Cardiac septum (tissue), 1 donor: ENCODE measurements at places on chromosomes 4 and X. TPM values are rescaled to one million over a fixed set of nuclear protein-coding genes. Genes with fewer than 3 reads are reported as not detected.

The GPC4 gene
- 3.6 TPM for total RNA-seq

GRCh38 chr4:17763931-17764330 lies 17.5 kb downstream of the FAM184B start:
- DNase-seq: no peak

The GABRG1 gene
- not detected for total RNA-seq

- DNase-seq: no peak
These were observed 98.9 kb downstream of the HPGD start for GRCh38 chr4:174423257-174423944.

GRCh38 chrX:45850775-45851433 lies 650.2 kb upstream of the DIPK2B start:
- DNase-seq: no peak

DNA sequence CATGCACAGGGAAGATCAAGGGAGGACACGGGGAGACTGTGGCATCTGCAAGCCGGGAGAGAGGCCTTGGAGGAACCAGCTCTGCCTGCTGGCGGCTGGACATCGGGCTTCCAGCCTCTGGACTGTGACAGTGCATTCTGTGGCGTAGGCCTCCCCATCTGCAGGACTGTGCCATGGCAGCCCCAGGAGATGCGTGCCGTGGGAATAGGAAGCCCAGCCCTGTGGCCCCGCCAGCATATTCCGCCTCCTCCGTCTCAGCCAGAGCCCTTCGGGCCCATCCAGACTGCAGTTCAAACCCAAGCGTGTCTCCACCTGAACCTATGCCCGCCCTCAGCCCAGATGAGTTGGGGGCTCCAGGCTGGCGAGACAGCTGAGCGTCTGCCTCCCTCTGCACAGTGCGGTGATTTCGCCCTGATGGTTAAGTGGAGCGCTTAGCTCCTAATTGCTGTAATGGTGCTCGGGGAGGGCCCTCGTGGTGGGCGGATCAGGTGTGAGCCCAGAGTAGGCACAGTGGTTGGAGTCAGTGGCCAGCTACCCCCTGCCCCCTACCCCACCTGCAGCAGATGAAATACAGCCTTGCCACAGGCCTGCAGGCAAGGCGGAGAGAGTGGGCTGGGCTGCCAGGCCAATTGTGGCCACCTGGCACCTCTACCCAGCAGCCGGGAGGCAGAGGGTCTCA lies 133.9 kb downstream of the HMX1 start:
- DNase-seq: peak; percentile 63

The OPN1MW gene
- not detected for total RNA-seq

DNA sequence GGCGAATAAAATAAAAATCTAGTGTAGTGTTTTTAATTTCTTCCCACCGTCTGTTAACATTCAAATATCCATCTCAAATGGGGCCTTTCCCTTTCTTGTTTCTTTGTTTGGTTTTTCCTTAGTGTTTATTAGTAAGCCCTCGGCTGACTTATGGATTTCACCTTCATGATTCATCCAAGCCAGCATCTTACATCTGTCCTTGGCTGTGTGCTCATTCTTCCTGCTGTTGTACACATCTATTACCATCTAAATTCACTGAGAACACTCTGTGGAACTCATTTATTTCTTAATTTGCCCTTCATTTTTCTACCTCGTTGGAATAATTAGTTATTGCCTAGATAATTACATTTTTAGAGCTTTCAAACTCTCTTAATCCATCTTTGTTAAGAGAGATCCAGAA lies 84.9 kb downstream of the SPCS3 start:
- DNase-seq: no peak

- DNase-seq: no peak
These were observed 156.4 kb downstream of the AMELX start for GRCh38 chrX:11449613-11450012.

GRCh38 chr4:19557161-19557560 lies 694.5 kb upstream of the SLIT2 start:
- no peak for DNase-seq

DNA sequence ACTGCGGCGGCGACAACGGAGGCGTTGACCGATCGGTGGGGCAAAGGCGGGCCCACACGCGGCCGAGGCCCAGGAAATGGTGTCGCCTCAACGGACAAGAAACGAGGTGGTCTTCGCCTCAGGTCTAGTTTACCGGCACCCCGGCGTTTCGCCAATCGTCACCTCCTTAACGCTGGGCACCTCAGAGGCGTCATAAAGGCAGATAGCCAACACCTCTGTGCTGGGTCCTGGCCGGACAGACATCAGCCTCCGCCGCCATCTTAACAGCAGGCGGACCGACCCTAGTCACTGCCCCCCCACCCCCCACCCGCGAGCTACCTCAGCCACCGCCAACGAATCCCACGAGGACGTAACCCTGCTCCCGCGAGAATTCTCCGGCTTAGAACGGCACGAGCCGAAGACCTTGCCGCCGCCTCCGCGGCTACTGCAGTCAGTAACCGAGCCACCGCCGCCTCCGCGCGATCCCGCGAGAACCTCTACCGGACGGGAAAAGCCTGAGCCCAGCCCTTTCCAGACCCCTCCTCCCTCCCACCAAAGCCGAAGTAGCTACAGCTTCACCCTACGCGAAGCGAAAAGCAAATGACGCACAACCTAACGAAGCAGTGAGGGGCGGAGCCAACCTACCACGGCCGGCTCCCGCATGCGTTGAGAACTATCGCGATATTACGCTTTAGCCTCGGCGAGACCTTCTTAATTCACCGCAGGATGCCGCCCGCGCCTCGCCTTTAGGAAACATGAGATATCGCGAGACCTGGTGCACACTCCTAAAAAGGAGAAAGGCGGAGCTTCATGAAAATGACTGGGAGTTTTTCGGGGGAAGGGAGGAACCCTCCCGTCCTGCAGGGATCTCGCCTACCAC lies 2.7 kb downstream of the HUWE1 start:
- DNase-seq: peak; percentile 95

GRCh38 chr4:12122316-12122715 lies 693.6 kb upstream of the HS3ST1 start:
- DNase-seq: no peak

- DNase-seq: no peak
These were observed 28.4 kb upstream of the MAPK10 start for GRCh38 chr4:86388252-86388651.

The ZCCHC13 gene
- not detected for total RNA-seq

DNA sequence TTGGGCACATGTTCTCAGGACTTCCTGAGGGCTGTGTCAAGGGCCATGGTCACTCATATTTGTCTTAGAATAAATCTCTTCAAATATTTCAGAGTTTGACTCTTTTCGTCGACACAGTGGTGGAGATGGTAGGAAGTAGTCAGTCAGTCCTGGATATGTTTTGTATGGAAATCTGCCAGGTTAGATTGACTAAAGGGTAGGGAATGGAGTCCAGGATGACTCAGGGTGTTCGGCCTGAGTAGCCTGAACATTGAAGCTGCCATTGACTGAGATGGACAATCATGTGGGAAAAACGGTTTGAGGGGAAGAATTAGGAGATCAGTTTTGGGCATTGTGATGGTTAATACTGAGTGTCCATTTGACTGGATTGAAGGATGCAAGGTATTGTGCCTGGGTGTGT lies 177.1 kb upstream of the CENPE start:
- no peak for DNase-seq

GRCh38 chr4:7170012-7170411 lies 22.3 kb upstream of the SORCS2 start:
- DNase-seq: peak; percentile 15

The NDNF gene
- 5.1 TPM for total RNA-seq

GRCh38 chr4:69836287-69836686 lies 23.7 kb downstream of the SULT1E1 start:
- DNase-seq: no peak

- DNase-seq: peak; percentile 72
These were observed 3.0 kb downstream of the LINC00632 start for GRCh38 chrX:140712413-140713173.

The COL4A6 gene
- total RNA-seq: 6.1 TPM

DNA sequence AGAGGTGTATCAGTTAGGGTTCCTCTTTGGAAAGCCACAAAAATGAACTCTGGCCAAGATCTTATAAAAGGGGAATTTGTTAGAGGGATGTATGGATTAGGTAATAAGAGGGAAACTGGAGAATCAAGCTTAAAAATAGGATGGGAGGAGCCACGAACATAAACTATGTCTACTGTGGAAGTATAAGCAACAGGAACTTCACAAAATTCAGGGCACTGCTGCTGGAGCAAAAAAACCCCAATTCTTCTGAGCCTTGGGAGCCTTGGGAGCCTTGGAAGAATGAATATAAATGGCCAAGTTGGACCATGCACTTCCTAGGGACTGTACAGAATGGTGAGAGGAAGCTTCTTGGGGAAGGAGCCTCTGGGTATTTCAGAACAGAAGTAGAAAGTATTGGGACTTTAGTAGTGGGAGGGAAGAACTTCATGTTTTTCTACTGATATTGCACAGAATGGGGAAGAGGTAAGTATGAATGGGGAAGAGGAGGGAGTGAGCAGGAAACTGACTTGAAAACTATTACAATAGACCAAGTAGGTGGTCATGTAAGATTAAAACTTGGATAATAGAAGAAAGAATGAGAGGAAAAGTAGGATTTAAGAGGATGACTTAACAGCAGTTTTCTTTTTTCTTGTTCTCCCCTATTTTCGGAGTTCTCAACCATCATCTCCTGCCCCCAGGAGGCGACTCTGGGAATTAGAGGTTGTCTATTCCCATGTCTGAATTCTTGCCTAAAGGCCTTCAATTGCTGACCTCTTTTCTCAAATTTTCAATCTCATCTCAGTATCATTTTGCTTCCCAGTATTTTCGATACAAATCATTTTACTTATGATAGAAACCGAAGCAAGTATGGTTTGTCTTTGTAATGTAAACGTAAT lies 44.4 kb upstream of the TAPT1 start:
- no peak for DNase-seq

- no peak for DNase-seq
These were observed 142.9 kb downstream of the SHOX start for GRCh38 chrX:773292-774025.

The FBXO8 gene
- 38.6 TPM for total RNA-seq

The DIAPH2 gene
- 13.5 TPM for total RNA-seq

The GLA gene
- 6.8 TPM for total RNA-seq

DNA sequence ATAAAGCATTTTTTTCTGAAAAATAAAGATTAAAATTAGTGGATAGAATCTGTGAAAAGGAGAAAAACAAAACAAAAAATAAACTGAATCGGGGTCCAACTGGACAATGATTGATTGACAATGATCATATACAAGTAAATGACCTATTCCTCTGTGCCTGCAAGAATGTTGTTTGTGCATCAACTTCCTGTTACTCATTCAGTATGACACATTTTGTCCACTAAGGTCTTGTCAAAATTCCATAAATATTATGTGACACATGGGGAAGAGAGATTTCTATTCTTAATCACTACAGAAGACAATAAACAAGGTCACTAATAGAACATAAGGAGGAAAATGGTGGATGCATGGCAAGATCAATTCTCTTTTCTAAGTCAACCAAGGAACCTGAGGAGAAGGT lies 54.9 kb downstream of the F8 start:
- no peak for DNase-seq

DNA sequence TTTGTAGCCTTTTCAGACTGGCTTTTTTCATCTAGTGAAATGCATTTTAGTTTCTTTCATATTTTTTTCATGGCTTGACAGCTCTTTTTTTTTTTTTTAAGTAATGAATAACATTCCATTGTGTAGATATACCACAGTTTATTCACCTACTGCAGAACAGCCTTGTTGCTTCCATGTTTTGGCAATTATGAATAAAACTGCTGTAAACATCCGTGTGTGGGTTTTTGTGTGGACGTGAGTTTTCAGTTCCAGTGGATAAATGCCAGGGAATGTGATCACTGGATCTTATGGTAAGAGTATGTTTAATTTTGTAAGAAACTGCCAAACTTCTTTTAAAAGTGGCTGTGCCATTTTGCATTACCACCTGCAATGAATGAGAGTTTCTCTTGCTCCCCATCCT lies 160.8 kb downstream of the SOWAHB start:
- no peak for DNase-seq

DNA sequence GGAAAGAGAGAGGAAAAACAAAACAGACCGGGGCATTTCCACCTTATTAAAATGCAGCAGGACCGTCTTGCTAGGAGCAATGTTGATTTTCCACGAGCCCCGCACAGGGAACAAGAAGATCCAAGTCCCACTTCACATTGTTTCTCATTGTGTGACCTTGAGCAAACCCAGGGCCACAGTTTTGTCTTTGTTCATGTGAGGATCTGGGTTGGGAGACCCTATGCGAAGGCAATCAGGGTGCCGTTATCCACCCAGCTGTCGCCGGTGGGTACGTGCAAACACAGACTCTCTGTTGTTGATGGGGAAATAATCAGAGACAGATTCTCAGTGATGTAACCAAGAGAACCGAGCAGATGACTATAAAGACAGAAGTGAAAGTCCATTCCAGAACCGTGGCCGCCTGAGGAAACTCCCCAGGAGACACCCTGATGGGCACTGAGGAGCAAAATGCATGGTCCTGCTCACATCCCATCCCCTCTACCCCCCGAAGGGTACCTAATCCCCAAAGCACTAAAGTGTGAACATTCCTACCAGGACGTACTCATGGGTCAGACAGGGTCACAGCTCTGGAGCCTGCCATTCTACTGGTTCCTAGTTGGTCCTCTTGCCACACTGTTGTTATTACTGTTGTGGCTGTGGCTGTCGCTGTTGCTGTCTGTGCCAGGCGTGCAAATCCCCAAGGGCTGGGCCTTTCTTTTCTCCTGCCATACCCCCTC lies 102.7 kb upstream of the RBPJ start:
- DNase-seq: no peak

GRCh38 chr4:27638163-27638915 lies 777.7 kb downstream of the STIM2 start:
- DNase-seq: no peak

The NHSL2 gene
- total RNA-seq: 6.7 TPM

The TTC29 gene
- 0.24 TPM for total RNA-seq

The ENAM gene
- 11.1 TPM for total RNA-seq

- no peak for DNase-seq
These were observed 45.1 kb upstream of the TSPAN7 start for GRCh38 chrX:38516196-38516774.

DNA sequence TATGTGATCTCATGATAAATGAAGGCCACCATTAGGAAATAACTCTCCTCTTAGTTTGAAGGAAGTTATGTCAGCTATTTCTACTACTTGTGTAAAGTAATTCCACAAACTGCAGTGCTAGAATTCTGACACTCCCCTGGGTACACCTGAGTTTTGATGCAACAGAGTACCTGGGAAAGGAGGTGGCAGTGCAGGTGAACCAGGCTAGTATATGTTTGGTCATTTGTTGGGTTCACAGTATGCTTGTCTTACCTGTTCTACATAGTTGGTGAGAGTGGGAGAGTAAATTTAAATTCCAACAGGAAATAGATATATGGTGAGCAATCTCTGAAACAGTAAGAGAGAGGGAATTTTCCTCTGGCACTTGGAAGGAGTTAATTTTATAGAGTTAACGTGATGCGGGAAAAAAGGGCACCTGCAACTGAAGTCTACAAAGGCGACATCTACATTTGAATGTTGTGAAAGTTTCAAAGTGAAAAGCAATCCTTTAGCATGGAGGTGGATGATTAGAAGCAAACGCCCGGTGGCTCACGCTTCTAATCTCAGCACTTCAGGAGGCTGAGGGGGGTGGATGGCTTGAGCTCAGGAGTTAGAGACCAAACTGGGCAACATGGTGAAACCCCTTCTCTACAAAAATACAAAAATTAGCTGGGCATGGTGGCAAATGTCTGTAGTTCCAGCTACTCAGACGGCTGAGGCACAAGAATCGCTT lies 8.3 kb upstream of the SLC10A6 start:
- DNase-seq: no peak

The CXCL1 gene
- 0.86 TPM for total RNA-seq
